ENCODE measurements at places on chromosomes 6 and 20.

- DNase-seq: no peak
- no peaks in the 10 kb centered on the region for H3K27me3 ChIP-seq
- H3K4me1 ChIP-seq: peaks cover 30% of the 10 kb centered on the region
- H3K36me3 ChIP-seq: peaks cover 27% of the 10 kb centered on the region
- H3K27ac ChIP-seq: no peak overlapping the region
Measured at GRCh38 chr6:52514514-52514913, 62.3 kb downstream of the TRAM2 start.

DNA sequence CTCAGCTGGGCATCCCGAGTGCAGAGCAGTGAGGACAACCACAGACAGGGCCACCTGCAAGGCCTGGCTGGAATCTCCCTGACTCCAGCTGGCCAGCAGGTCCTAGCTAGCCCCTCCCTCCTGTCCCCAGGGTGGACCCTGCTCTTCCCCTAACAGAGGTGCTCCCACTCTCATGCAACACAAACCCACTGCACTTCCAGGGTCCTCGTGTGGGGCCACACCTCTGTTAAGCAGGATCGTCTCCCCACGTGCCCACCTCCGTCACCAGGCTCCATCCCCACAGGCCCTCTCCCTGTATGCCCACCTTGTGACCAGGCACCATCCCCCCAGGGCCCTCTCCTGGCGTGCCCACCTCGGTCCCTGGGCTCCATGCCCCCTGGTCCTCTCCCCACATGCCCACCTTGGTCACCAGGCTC is 17.3 kb downstream of the TAF4 start:
- no peaks in the 10 kb centered on the region for H3K36me3 ChIP-seq
- H3K27ac ChIP-seq: no peak overlapping the region
- DNase-seq: no peak
- no peak overlapping the region for H3K4me3 ChIP-seq

DNA sequence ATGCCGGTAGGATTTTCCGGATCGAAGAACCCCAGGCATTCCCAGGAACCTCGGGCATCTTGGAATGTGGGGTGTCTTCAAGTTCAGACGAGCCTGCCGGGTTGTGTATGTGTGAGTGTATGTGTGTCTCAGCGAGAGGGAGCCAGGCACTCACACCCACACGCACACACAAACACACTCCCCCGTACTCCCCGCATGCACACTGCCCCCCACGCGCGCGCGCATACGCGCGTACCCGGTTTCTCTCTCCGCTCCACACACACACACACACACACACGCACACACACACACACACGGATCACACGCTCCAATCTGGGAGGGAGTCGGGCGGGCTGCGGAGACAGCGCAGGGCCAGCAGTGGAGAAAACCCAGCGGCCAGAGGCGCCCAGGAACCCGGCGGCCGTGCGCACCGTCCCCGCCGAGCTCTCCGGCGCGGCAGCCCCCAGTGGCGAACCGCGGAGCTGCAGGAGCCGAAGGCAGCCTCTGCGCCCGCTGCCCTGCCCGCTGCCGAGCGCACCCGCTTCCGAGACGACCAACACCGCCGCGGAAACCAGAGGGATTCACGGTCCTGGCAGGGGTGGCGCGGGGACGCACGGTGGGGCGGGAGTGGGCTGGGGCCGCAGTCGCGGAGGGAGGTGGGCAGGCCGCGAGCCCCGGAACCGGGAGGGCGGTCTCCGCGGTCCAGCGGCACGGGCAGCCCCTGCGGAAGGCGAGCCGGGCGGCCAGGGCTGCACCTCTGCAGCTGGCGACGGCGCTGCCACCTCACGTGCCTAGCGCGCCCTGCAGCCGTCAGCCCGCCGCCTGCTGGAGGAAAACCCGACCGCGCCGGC is at the start of gene LRFN2:
Gene LRFN2 (minus strand): TSS at position 125 of the 830 bp plus-strand sequence.
- H3K27ac ChIP-seq: peak within 1 kb of the TSS; percentile 59
- DNase-seq: peak; percentile 93
- peak within 1 kb of the TSS; percentile 74 for H3K4me3 ChIP-seq
- H3K36me3 ChIP-seq: no peaks in the 10 kb centered on the region
- peaks cover 19% of the 10 kb centered on the region for H3K4me1 ChIP-seq

DNA sequence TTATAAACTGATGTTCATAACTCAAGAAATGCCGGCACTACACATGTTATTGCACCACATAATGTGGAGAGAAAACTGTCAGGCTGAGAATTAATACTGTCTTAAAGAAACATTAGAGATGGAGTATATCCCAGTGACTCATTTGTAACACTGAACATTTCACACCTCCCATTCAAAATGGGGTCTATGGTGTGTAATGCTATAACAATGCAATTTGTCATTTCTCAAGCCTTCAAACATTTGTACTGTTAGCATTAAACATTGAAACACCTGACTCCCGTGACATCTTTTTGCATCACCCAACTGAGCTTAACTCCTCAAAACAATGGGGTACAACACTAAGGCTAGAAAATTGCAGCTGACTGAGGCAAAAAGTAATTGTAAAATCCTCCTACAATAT is 151.7 kb downstream of the DST start:
- H3K27ac ChIP-seq: no peak overlapping the region
- H3K36me3 ChIP-seq: peaks cover 54% of the 10 kb centered on the region
- H3K27me3 ChIP-seq: no peaks in the 10 kb centered on the region
- no peak overlapping the region for H3K4me3 ChIP-seq

GRCh38 chr20:16691381-16691780 is 38.4 kb upstream of the SNRPB2 start:
- no peak overlapping the region for H3K27ac ChIP-seq
- no peak overlapping the region for H3K4me3 ChIP-seq
- peaks cover 5% of the 10 kb centered on the region for H3K4me1 ChIP-seq
- H3K27me3 ChIP-seq: peaks cover 5% of the 10 kb centered on the region
- DNase-seq: no peak

Measured in mesothelial cell of epicardium (in vitro differentiated cells).